ENCODE measurements at places on chromosomes 3 and 15. TPM values are rescaled to one million over a fixed set of nuclear protein-coding genes. Genes with fewer than 3 reads are reported as not detected.

GRCh38 chr15:45162771-45163507 lies 24.8 kb downstream of the SHF start:
- peak; percentile 37 for DNase-seq

GRCh38 chr3:13594146-13594545 lies 45.2 kb downstream of the FBLN2 start:
- DNase-seq: no peak

GRCh38 chr3:67719333-67719732 lies 64.9 kb upstream of the SUCLG2 start:
- no peak for DNase-seq

- no peak for DNase-seq
These were observed 95.4 kb downstream of the LSM3 start for GRCh38 chr3:14273901-14274611.

DNA sequence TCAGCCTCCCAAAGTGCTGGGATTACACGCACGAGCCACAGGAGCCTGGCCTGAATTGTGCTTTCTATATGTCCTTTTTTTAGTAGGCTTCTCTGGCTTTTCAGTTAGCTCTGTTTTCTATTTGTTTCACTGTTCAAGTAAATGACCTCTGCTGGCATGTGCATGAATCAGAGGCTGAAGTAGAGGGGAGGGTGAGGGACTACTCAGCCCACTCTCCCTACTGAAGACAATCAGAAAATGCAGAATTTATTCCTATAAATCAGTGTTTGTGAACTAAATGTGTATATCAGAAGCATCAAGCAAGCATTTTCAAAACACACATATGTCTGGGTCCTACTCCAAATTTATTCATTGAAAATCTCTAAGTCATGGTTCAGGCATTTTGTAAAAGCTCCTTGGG lies 45.0 kb downstream of the ZMAT3 start:
- DNase-seq: peak; percentile 9

DNA sequence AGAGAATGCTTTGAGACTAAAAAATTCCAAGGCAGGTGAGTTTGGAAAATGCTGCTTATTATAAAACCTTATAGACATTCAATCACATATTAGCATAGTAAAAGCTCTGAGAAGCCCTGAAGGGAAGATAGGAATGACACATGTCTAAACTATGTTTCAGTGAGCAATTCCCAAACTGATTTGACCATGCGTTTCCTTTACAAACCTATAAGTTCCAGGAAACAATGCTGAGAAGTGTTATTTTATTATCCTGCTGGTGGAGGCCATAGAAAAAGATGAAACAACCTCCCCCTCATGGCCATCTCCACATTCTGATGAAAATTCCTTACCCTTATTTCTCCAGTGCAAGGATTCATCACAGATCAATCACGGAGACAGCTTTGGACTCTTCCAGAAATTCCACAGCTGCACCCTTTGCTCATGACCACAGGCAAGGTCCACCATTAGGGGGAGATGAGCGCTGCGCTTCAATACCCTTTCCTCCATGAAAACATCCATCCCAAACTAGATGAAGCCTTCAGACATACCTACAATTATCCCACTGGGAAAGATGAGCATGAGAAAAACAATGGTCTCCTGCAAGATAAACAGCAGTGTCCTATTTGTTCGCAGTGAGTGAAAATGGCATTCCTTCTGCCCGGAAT lies 372.1 kb downstream of the MAGI1 start:
- no peak for DNase-seq

GRCh38 chr3:186467969-186468368 lies 76.2 kb downstream of the CRYGS start:
- DNase-seq: no peak

DNA sequence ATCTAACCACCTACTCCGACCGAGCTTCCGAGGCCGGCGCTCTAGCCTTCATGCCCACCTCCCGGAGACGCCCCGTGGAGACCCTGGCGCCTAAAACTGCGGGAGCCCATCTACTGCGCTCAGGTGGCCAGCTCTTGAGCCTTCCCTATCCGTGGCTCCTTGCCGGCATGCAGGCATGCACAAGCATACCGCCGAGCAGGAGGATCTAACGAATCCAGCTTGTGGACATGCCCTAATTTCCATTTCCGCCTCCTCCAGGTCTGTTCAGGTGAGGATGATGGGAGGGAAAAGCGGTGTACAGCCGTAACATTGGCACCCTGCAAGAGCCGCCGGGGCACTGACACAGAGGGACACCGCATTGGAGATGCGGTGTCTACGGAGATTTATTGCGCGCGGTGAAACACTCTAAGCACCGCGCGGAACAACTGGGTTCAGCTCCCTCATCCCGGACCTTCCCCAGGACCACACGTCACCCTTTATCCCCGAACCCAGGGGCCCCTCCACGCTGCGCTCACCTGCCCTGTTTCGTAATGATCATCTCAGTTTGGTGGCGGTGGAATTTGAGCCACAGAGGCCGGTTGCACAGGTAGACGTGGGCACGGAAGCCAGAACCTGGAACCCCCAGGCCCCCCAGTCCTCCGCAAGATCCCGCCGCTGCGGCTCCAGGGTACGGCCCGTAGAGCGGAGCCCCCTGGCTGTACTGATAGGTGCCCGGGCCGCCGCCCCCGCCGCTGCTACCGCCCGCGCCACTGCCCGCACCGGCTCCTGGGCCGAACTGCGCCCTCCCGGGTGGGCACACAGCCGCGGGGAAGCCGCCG lies 1.0 kb downstream of the EOMES start:
- no peak for DNase-seq

- no peak for DNase-seq
These were observed 6.9 kb downstream of the CYFIP1 start for GRCh38 chr15:22973286-22973685.

DNA sequence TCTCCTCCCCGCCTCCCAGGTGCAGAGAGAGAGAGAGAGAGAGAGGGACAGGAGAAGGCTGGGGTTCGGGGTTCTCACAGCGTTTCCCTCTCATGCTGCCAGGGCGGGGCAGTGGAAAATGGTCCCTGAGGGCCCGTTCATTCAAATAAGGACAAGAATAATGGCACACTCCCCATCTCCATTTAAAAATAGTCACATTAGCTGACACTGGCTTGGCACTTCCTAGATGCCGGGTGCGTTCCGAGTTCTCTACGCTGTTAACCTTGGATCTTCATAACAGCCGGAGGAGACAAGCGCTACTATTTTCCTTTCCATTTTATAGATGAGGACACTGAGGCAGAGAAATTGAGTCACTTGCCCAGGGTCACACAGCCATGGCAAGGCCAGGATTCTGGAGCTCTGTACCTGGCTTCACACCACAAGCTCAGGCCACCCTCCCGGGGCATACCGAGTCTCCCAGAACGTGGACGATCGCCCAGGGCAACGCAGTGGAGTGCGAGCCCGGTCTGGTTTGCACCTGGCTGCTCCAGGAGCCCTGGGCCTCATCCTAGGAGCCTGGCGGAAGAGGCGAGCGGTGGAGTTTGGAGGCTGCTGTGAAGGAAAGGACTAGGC lies 608 bp upstream of the SLC6A6 start:
- DNase-seq: no peak

GRCh38 chr3:67712259-67712658 lies 57.8 kb upstream of the SUCLG2 start:
- no peak for DNase-seq

The CCR2 gene
- total RNA-seq: not detected

The IGDCC3 gene
- 0.27 TPM for total RNA-seq

The PLSCR4 gene
- total RNA-seq: 1.7 TPM

The ARGFX gene
- total RNA-seq: not detected

The PCSK6 gene
- 8.4 TPM for total RNA-seq

The CYP1A2 gene
- not detected for total RNA-seq

The FAM43A gene
- total RNA-seq: 2.7 TPM

The MASP1 gene
- total RNA-seq: 0.48 TPM

The LIPH gene
- 2.5 TPM for total RNA-seq
